ENCODE measurements at places on chromosomes 12 and 14. TPM values are rescaled to one million over a fixed set of nuclear protein-coding genes. Genes with fewer than 3 reads are reported as not detected.

Gene POTEM
- total RNA-seq: not detected

GRCh38 chr14:22464422-22465142 lies 124.4 kb downstream of the DAD1 start:
- no peak for DNase-seq

DNA sequence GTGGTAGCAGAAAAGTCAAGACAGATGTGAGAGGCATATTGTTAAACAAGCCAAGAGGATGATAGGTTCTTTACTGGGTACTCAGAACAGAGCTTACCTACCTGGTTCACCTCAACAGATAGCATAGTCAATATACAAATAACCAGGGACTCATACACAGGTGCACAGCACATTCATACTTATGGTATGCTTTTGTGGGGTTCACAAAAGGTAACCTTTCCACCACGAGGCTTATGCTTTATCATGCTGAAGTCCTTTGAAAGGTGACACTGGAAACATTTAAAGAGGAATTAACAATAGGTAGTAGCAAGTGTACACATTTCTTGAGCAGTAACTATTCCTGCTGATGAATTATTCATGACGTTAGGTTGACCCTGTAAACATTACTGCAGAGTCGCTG lies 42.2 kb upstream of the MBIP start:
- no peak for DNase-seq

Gene DCAF5
- 37.2 TPM for total RNA-seq

DNA sequence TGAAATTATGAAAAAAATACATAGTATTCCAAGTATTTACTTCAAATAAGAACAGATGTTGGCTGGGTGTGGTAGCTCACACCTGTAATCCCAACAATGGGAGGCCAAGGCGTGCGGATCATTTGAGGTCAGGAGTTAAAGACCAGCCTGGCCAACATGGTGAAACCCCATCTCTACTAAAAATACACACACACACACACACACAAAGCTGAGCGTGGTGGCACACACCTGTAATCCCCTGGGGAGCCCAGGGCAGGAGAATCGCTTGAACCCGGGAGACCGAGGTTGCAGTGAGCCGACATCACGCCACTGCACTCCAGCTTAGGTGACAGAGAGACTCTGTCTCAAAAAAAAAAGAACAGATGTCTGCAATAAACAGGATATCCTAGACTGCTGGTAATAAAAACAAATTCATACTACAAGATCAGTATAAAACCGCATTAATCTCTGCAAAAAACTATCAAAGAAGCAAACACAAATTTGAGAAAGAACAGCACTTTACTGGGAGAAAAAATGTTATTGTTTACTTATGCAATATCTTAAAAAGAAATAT lies 23.8 kb downstream of the EEA1 start:
- no peak for DNase-seq

Gene KRT1
- not detected for total RNA-seq

GRCh38 chr12:52672321-52672933 lies 7.8 kb downstream of the KRT1 start:
- no peak for DNase-seq

GRCh38 chr12:96233168-96233567 lies 39.0 kb downstream of the ELK3 start:
- no peak for DNase-seq

GRCh38 chr14:96660123-96660522 lies 137.1 kb upstream of the VRK1 start:
- DNase-seq: no peak

DNA sequence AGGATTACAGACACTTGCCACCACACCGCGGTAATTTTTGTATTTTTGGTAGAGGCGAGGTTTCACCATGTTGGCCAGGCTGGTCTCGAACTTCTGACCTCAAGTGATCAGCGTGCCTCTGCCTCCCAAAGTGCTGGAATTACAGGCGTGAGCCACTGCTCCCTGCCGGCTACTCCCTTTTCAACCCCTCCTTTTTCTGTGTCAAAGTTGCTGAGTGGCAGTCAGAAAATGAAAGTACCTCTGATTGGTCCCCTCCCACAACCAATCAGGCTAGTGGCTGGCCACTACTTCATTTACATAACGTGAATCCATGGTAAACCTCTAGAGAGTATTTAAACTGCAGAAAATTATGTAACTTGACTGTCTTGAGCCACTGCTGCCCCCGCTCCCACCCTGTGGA lies 5.9 kb downstream of the RESF1 start:
- DNase-seq: no peak

Measured in activated naive CD4-positive, alpha-beta T cell treated with anti-CD3 and anti-CD28 coated beads, Interleukin-2, amount 50 U/mL, for 72 hours (primary cell).